CD14-positive monocyte (primary cell): ENCODE measurements at places on chromosomes 5 and 9. TPM values are rescaled to one million over a fixed set of nuclear protein-coding genes. Genes with fewer than 3 reads are reported as not detected.

GRCh38 chr9:88808019-88808656, 183.1 kb upstream of the S1PR3 start:
- H3K27ac ChIP-seq, result no peak overlapping the region
- H3K4me3 ChIP-seq, result no peak overlapping the region
- no peak for DNase-seq
- peaks cover 45% of the 10 kb centered on the region for H3K27me3 ChIP-seq

GRCh38 chr5:65204966-65205365, 276.8 kb downstream of the ADAMTS6 start:
- no peak overlapping the region for H3K27ac ChIP-seq
- H3K36me3 ChIP-seq, result no peaks in the 10 kb centered on the region
- DNase-seq, result no peak
- H3K27me3 ChIP-seq, result no peaks in the 10 kb centered on the region
- no peaks in the 10 kb centered on the region for H3K4me1 ChIP-seq

The MLANA gene
- polyA plus RNA-seq, result not detected in 2 replicates

The KLF4 gene
- polyA plus RNA-seq, result 37.2 TPM

The SETD9 gene
- polyA plus RNA-seq, result 24.8 TPM

- no peak overlapping the region for H3K4me3 ChIP-seq
- H3K4me1 ChIP-seq, result peaks cover 6% of the 10 kb centered on the region
- DNase-seq, result no peak
- H3K36me3 ChIP-seq, result no peaks in the 10 kb centered on the region
Measured at GRCh38 chr9:88266416-88266815, 121.8 kb upstream of the SPIN1 start.

GRCh38 chr5:143418140-143418866, 14.8 kb upstream of the NR3C1 start:
- peak overlapping the region; percentile 9 for H3K27ac ChIP-seq
- H3K27me3 ChIP-seq, result no peaks in the 10 kb centered on the region
- no peak for DNase-seq
- H3K4me3 ChIP-seq, result no peak overlapping the region

The HK3 gene
- polyA plus RNA-seq, result 204 TPM

The GDF9 gene
- not detected for polyA plus RNA-seq

- H3K4me3 ChIP-seq, result peak overlapping the region; percentile 84
- H3K27ac ChIP-seq, result peak overlapping the region; percentile 50
- DNase-seq, result peak; percentile 46
- H3K36me3 ChIP-seq, result peaks cover 22% of the 10 kb centered on the region
- H3K27me3 ChIP-seq, result no peaks in the 10 kb centered on the region
Measured at GRCh38 chr5:151448038-151448985, 909 bp downstream of the SLC36A1 start.

- H3K27ac ChIP-seq, result no peak overlapping the region
- H3K4me1 ChIP-seq, result peaks cover 4% of the 10 kb centered on the region
- H3K27me3 ChIP-seq, result no peaks in the 10 kb centered on the region
- DNase-seq, result no peak
Measured at GRCh38 chr5:61177070-61177469, 14.8 kb upstream of the SMIM15 start.

The FBN2 gene
- polyA plus RNA-seq, result 0.85 TPM

DNA sequence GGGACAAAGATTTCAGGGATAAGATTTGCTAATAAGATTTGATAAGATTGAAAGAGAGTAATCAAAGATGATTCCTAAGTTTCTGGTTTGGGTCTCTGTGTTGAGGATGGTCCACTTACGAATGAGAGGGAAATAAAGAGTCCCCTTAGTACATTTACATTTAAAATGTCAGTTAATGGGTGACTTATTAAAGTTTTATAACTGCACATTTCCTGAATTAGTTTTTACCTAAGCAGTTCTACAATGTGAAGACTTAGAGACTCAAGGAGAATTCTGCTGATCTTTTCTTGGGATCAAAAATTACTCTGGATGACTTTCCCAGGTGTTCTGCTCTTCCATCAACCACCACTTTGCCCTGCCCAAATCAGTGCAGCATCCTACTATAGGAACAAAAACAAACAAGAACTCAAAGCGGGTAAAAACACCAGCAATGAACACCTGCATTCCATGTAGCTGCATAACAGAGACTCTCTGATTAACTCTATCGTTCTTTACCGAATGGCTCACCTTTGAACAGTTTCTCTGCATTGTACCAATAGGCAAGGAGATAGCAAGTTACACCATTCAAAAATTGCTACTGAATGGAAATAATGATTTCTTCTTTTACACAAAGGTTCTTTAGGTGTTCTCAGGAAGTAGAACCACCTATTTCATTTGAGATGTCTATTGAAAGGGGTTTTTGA, 65.3 kb downstream of the PRLR start:
- no peak overlapping the region for H3K27ac ChIP-seq
- DNase-seq, result no peak
- no peaks in the 10 kb centered on the region for H3K4me1 ChIP-seq
- no peak overlapping the region for H3K4me3 ChIP-seq

DNA sequence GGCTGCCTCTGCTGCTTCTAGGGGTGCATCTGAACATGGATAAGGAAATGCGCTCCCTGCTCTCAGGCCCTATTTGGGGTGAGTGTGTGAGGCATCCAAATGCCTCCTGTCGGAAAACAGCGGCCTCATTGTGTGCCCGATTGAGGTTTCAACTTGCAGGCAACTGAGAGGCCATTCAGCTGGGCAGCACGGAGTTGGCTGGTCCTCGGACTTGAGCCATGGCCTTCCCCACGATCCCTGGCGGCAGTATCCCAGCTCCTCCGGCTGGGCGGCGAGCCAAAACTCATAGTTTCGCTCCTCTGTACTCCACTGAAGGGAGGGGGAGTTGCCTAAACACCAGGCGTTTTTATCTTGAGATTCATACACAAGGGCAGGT, 597.3 kb upstream of the SGCD start:
- no peak overlapping the region for H3K27ac ChIP-seq
- no peak for DNase-seq
- no peak overlapping the region for H3K4me3 ChIP-seq
- no peaks in the 10 kb centered on the region for H3K4me1 ChIP-seq
- H3K27me3 ChIP-seq, result peaks cover 49% of the 10 kb centered on the region

The RBM27 gene
- 2.5 TPM for polyA plus RNA-seq

DNA sequence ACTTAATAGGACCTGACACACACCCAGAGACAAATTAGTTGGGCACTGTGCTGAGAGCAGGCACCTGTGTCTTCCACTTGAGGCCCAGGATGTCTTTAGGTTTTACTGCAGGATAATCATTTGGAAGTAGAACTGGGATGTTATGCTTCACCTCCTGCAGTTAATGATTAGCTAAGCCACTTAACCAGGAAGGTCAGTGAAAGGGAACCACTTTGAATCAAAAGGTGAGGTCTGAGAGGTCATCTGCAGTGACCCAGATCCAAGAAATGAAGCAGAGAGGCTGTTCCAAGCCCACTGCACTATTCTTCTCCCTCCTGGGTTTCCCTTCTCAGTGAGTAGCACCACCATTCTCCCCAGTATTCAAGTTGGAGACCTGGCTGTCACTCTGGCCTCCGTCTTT, 110.5 kb downstream of the SNX18 start:
- H3K4me3 ChIP-seq, result no peak overlapping the region
- H3K27me3 ChIP-seq, result no peaks in the 10 kb centered on the region
- peaks cover 18% of the 10 kb centered on the region for H3K4me1 ChIP-seq
- no peak for DNase-seq

The PCSK5 gene
- polyA plus RNA-seq, result 7.1 TPM

GRCh38 chr9:114225561-114226212, 70.3 kb downstream of the COL27A1 start:
- H3K4me1 ChIP-seq, result no peaks in the 10 kb centered on the region
- no peaks in the 10 kb centered on the region for H3K27me3 ChIP-seq
- no peaks in the 10 kb centered on the region for H3K36me3 ChIP-seq
- no peak for DNase-seq
- no peak overlapping the region for H3K4me3 ChIP-seq
- no peak overlapping the region for H3K27ac ChIP-seq

The ZDHHC11B gene
- polyA plus RNA-seq, result not detected

The RETREG1 gene
- polyA plus RNA-seq, result 6.4 TPM

The TOR2A gene
- 57.4 TPM for polyA plus RNA-seq

DNA sequence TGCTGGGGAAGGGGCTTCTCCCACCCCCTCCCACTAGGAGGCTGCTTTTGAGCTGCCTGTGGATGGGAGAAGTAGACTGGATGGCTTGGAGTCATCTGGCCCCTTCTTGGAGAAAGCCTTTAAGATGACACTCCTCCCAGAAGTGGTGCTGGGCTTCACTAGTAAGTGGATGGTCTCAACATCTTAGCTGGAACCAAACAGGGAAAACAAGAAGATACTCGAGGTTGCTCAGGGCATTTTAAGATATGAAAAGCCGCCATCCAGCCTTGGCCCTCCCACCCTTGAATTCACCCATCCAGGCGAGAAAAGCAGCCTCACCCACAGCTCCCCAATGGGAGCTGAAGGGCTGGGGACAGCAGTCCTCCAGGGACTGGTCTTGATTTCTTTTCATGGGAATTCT, 7.8 kb upstream of the SMIM32 start:
- no peak overlapping the region for H3K4me3 ChIP-seq
- H3K27ac ChIP-seq, result no peak overlapping the region
- no peaks in the 10 kb centered on the region for H3K4me1 ChIP-seq

DNA sequence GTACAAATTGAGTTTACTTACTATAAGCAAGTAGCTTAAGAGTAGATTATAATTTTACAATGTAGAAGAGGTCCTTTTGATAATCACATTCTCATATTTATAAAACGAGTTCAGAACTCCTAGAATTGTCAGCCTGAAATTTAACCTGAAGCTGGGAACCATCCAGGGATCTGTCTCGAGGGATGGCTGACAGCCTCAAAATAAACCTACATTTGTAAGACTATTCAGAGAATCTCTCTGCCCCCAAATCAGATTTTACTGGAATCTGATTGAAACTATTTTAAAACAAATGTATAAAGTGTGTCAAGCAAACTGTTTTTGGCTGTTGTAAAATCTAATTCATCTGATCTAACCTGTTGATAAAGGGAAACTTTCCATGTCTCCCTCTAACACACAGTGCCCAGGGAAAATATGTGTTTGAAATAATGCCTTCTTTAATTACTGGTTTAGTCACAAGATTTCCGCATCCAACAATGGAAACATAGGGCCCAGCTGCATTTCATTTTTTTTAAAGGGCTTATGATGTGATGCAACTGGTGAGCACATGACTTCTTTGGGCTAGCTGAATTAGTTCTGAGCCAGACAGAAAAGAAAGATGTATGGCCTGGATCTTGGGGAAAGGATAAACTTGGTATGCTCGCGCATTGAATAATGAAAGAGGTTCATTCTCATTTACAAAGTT, 30.3 kb downstream of the SLC25A46 start:
- no peaks in the 10 kb centered on the region for H3K36me3 ChIP-seq
- H3K4me3 ChIP-seq, result no peak overlapping the region
- no peak for DNase-seq
- no peaks in the 10 kb centered on the region for H3K27me3 ChIP-seq
- H3K4me1 ChIP-seq, result no peaks in the 10 kb centered on the region
- H3K27ac ChIP-seq, result no peak overlapping the region

The MZB1 gene
- polyA plus RNA-seq, result not detected

GRCh38 chr9:33800886-33801285, 5.5 kb downstream of the PRSS3 start:
- H3K36me3 ChIP-seq, result no peaks in the 10 kb centered on the region
- H3K4me1 ChIP-seq, result no peaks in the 10 kb centered on the region
- no peak for DNase-seq
- no peaks in the 10 kb centered on the region for H3K27me3 ChIP-seq
- H3K27ac ChIP-seq, result no peak overlapping the region
- no peak overlapping the region for H3K4me3 ChIP-seq

DNA sequence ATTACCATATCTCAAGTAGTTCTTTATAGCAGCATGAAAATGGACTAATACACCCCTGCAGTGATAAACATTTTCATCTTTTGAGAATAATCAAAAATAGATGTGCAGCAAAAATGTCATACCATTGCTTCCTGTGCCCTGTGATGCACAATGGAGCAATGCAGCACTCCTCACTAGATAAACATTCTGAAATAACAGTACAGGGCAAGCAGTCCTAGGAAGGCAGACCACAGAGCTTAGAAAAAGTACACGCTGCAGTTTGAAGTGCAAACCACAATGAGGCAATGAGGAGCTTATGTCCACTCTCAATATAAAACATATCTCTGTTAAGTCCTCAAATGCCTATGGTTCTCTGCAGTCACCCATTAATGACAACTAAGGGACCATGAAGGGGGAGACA, 367.6 kb downstream of the PDE4D start:
- H3K4me1 ChIP-seq, result peaks cover 4% of the 10 kb centered on the region
- DNase-seq, result no peak
- H3K27me3 ChIP-seq, result no peaks in the 10 kb centered on the region
- H3K4me3 ChIP-seq, result no peak overlapping the region

- H3K4me3 ChIP-seq, result peak overlapping the region; percentile 91
- peak overlapping the region; percentile 72 for H3K27ac ChIP-seq
- no peaks in the 10 kb centered on the region for H3K27me3 ChIP-seq
- no peaks in the 10 kb centered on the region for H3K36me3 ChIP-seq
- no peak for DNase-seq
- peaks cover 16% of the 10 kb centered on the region for H3K4me1 ChIP-seq
Measured at GRCh38 chr5:62305358-62305714, 670 bp upstream of the KIF2A start.

The CHD1 gene
- polyA plus RNA-seq, result 3.1 TPM

The MAMDC2 gene
- 0.09 TPM for polyA plus RNA-seq

DNA sequence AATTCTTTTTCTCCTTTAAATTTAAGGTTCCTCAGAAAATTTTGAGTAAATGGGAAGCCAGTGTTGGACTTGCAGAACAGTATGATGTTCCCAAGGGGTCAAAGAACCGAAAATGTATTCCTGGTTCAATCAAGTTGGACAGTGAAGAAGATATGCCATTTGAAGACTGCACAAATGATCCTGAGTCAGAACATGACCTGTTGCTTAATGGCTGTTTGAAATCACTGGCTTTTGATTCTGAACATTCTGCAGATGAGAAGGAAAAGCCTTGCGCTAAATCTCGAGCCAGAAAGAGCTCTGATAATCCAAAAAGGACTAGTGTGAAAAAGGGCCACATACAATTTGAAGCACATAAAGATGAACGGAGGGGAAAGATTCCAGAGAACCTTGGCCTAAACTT, 76.0 kb downstream of the NSD1 start:
- H3K4me1 ChIP-seq, result no peaks in the 10 kb centered on the region
- H3K4me3 ChIP-seq, result no peak overlapping the region
- no peak for DNase-seq
- peaks cover 87% of the 10 kb centered on the region for H3K36me3 ChIP-seq
- H3K27me3 ChIP-seq, result no peaks in the 10 kb centered on the region

GRCh38 chr9:85117831-85118230, 448.3 kb downstream of the NTRK2 start:
- no peaks in the 10 kb centered on the region for H3K36me3 ChIP-seq
- no peaks in the 10 kb centered on the region for H3K4me1 ChIP-seq
- no peak overlapping the region for H3K4me3 ChIP-seq
- no peaks in the 10 kb centered on the region for H3K27me3 ChIP-seq
- no peak for DNase-seq
- H3K27ac ChIP-seq, result no peak overlapping the region
